ENCODE measurements at places on chromosomes 2 and 18.

GRCh38 chr2:226607379-226607778 is 192.2 kb downstream of the IRS1 start:
- DNase-seq: peak; percentile 96

DNA sequence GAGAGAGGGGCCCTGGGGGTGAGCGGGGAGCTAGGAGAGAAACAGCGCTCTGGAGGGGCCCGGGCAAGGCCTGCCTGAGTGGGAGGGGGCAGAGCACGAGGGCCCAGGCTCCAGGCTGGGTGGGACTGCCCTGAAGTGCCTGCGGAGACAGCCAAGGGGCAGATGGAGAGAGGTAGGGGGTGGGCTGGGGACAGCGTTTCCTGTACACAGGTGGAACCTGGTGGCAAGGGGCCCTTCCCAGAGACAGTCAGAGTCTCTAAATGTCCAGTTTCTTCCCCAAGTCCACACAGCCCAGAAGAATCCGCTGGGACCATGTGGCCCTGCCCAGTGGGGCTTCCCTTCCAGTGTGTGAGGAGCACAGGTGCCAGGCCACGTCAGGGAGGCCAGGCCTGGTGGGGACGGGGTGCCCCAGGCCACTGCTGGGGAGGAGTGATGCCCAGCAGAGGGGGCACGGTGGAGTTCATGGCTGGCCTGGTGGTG is 1.7 kb upstream of the GPR35 start:
- DNase-seq: no peak

DNA sequence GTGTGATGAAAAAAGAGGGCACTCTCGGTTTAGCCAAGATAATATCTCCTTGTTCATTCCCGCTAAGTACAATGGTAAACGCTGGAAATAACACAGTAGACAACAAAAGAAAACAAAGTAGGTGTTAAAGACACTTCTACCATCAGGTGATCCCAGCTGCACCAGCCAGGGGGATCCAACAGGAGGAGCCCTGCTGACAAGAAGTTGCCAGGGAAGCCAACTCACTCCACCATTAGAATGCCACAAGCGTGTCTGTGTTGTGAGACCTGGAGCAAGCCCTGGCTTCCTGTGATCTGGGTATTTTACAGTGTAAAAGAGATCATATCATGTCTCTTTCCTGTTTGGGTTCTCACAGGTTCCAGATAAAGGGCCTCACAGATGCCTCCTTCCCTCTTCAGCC is 117.0 kb downstream of the GRB14 start:
- peak; percentile 6 for DNase-seq

- no peak for DNase-seq
These were observed 22.6 kb downstream of the PLEK start for GRCh38 chr2:68387408-68388350.

DNA sequence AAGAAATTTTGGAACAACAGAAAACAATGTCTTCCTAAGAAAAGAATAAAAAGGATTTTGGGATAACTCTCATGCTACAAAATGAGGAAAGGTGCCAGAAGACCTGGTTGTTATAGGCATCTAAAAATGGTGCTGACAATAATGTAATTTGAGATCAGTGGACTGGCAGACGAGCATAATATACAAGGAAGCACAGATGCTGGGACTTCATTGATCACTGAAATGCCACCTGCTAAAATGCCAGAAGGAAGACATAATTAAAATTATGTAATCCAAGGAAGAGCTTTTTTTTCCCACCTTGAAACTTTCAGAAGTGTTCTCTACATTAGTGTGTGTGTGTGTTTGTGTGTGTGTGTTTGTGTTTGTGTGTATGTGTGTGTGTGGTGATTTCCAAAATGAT is 535.9 kb downstream of the XIRP2 start:
- DNase-seq: no peak

GRCh38 chr2:177031438-177032180 is 181.0 kb upstream of the HNRNPA3 start:
- DNase-seq: no peak

DNA sequence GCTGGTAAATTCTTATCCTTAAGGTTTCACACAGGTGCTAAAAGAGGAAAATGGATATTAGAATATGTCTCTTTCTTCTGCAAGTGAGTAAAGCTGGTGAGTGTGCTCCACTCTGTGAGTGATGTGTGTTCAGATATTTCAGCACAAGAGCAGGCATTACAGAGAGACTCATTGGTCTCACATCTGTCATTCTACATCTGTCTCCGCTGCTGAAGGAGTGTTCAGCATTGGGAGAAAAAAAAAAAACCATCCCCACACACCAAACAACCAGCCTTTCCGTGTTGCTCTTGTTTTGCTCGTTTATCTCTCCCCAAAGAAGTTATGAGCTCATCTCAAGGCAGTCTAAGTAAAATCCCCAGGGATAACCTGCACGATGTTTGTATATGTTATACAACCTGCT is 283.9 kb upstream of the SPHKAP start:
- no peak for DNase-seq

GRCh38 chr2:15855766-15856260 is 84.5 kb upstream of the MYCN start:
- no peak for DNase-seq

- DNase-seq: no peak
These were observed 642.7 kb downstream of the ARHGAP15 start for GRCh38 chr2:143771939-143772338.

DNA sequence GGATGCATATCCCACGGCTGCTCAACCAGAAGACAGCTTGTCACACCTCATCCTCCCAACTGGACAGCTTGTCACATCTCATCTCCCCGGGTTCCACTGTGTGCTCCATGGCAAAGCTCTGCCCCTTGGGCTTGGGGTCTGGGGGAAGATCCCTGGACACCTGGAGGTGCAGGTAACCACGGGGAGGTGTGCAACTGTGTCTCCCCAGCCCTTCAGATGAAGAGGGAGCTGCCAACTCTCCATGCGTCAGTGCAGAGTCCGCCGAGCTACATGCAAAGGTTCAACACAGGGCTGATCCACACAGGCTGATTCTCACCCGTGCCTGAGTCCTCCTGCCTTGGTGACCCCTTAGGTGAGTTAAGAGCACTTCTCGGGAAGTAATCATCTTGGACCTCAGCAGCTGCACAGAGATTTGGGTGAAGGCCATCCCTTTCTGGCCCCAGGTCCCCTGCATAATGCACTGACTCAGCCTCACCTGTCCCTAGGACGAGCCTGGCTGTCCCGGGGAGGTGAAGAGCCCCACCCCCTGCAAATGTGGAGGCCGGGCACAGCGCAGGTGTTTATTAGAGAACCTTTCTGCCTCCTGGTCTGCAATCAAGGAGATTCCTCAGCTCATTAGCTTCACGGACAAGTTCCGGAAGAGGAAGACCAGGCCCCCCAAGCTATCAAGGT is 157.9 kb downstream of the PXDN start:
- no peak for DNase-seq

DNA sequence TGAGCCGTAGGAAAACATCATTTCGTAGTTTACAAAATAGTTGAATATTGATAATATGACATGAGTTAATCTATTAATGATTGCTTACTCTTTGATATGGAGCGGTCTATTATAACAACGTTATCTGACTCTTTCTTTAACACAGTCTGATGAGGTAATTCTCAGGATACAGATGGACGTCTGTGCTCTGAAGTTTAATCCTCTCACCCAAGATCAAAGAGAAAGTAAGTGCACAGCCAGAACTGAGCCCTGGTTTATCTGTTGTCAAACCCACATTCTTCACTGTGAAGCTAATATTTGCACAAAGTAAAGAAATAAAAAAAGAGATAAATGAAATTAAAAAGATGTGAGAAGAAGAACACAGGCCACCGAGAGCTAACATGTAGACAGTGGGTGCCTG is 190.9 kb upstream of the COPS8 start:
- no peak for DNase-seq

DNA sequence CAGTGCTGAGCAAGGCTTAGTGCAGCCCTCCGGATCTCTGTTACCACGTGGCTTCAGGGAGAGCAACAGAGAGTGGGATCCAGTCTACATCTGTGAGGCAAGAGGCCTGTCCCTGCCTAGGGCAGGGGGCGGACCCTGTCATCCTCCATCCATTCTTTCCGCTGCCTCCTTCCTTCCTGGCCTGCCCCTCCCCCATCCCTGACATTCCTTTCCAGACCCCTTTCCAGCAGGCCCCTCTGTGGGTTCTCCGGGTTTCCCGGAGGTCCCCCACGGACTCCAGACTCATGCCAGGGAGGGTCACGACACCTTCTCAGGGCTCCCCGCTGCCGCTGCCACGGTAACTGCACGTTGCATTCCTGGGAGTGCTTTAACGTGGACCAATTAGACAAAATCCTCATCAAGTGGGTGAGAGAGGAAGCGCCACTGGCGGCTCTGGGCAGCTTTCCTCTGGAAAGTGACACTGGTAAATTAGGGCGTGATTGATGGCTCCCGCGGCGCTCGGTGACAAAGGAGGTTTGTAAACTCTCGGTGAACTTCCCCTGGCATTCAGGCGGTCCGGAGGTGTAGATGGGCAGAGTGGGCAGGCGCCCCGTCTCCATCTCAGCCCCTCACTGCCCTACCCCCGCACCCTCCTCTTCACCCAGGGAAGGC is 11.4 kb downstream of the ATOH8 start:
- no peak for DNase-seq

DNA sequence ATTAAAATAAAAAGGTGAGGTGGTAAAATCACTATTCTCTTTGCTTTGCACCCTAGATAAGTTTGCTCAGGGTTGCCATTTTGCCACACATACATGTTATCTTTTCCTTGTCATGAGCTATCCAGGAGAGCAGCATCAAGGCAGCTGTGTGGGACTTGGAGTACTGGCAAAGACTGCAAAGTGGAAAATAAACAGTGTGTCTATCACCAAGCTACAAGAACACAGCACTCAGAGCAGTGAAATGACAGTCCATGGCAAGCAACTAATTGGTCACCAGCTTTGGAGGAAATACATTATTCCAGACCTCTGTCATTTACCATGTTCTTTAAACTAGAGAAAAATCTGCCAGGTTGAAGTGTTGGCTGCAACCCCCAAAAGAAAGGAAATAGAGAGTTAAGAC is 687.8 kb upstream of the FANCL start:
- DNase-seq: no peak

GRCh38 chr2:52178845-52179244 is 1146.9 kb upstream of the NRXN1 start:
- DNase-seq: no peak

GRCh38 chr18:7927119-7927518 is 360.0 kb downstream of the PTPRM start:
- peak; percentile 43 for DNase-seq

DNA sequence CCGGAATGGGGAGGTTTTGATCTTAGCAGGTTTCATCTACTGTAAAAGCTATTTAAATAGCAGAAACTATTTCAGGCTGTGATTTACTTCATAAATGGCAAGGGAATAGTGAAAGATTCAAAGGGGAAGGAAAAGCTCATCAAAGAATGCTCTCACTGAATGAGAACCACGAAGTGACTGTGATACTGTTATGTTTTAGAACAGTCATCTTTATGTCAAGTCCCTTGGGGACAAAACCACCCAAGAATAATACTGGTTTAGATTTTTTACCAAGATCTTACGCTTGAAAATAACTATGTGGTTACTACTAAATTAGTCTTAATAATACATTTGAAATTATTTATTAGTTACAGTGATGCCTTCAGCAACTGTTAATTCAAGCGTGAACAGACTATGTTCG is 28.1 kb downstream of the FARSB start:
- DNase-seq: no peak

GRCh38 chr2:58089081-58089480 is 42.5 kb downstream of the VRK2 start:
- no peak for DNase-seq

GRCh38 chr2:68537809-68538208 is 70.4 kb downstream of the APLF start:
- no peak for DNase-seq

- no peak for DNase-seq
These were observed 155.5 kb upstream of the CAVIN2 start for GRCh38 chr2:192002418-192002817.

DNA sequence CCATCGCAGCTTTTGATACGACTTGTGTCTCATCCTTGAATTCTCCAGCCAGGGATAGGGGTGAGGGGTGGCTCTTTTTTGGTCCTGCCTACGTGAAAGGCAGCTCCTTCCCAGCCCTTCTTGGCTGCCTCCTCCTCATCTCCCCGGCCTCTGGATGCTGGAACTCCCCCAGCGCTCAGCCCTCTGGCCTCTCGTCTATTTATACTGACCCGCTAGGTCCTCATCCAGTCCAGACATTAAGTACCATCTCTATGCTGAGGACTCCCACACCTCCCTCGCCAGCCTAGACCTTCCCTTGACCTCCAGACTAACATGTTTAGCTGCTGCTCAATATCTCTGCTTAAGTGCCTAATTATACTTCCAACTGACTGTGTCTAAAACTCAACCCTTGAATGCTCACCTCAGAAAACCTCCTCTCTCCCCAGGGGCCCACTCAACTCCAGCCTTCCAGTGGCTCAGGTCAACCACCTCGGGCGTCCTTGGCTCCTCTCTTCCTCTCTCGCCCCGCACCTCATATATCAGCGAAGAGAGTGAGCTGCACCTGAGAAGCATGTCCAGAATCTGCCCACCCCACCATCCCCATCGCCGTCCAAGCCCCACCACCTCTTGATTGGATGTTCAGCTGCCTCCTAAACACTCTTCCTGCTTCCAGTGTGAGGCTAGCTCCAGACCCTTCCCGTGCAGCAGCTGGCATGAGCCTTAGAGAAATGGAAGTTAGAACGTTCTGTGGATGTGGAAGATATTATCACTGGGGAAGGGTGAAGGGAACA is 34.8 kb downstream of the TOGARAM2 start:
- DNase-seq: no peak

GRCh38 chr2:17813010-17813741 is 3.1 kb upstream of the MSGN1 start:
- peak; percentile 16 for DNase-seq

- DNase-seq: no peak
These were observed 115.0 kb downstream of the CERS6 start for GRCh38 chr2:168571061-168571460.

- DNase-seq: peak; percentile 36
These were observed at the start of gene FHOD3 for GRCh38 chr18:36297417-36298125. Gene FHOD3, plus strand, starts transcription at chr18:36297713. Its CDS starts 123 bp downstream, at chr18:36297836.

All from NCI-H226 (cell line).